Stimulated activated CD8-positive, alpha-beta memory T cell treated with anti-CD3 and anti-CD28 coated beads, Interleukin-12 subunit alpha, Interleukin-12 subunit beta, amount 100 ng/mL, for 4 hours (primary cell): ENCODE measurements at places on chromosomes 1 and 21.

DNA sequence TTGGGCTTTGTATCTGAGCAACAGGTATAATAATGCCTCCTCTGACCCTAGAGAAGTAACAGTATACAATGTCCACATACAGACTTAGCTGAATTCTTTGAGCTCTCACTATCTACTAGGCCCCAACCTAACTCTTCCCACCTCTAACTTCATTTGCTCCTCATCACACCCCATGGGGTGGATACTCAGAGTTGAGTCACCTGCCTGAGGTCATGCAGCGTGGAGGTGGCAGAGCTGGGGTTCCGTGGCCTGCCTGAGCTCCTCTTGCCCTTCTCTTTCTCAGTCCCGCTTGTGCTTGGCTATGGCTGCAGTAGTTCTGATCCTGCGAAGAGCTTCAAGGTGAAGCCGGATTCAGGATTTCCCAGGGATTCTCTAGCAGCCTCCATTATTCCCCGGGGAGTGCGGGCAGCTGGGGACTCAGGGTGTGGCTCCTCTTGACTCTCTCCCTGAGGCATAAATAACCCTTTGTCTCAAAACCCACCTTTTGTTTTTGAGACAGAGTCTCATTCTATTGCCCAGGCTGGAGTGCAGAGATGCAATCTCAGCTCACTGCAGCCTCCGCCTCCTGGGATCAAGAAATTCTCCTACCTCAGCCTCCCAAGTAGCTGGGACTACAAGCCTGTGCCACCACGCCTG, 29.9 kb upstream of the ACTL8 start:
- no peak for DNase-seq

DNA sequence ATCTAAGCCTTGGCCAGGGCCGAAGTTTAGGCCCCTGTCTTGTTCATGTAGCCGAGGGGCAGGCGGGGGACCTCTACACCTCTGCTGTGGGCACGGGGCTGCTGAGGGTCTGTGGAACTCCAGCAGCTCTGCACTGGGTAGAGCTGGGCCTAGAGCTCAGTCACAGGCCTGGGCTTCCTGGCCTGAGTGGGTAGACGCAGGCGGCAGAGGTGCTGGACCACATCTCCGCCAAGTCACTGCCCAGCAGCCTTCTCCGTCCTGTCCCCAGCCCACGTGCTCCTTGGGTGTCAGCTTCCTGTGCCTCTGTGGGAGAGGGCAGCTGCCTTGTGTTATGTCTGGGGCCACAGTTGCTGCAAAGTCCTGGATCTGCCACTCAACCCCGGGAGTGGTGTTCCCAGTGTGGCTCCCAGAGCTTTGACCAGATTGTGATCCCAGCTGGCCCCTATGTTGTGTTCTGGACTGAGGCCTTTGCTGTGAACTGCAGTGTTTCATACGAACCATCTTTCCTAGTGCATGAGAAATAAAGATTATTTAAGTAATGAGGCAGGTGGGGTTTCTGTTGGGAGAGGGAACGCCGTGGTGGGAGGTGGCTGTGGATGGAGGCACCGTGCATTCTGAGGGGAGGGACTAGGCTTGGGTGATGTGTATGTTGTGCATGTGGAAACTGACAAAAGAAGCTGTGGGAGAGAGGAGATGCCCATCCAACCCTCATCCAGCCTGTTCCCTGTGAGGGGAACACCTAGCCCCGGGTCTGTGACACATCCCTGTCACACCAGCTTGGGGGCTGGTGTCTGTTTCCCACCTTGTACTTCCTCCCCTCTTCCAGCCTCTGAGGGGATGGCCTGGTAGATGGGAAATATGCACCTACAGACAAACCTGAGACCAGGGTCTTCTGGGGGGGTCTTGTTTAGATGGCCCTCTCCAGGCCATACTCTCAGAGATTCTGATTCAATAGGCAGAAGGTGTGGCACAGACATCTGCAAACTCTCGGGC, 12.2 kb downstream of the AMPD2 start:
- DNase-seq = no peak

DNA sequence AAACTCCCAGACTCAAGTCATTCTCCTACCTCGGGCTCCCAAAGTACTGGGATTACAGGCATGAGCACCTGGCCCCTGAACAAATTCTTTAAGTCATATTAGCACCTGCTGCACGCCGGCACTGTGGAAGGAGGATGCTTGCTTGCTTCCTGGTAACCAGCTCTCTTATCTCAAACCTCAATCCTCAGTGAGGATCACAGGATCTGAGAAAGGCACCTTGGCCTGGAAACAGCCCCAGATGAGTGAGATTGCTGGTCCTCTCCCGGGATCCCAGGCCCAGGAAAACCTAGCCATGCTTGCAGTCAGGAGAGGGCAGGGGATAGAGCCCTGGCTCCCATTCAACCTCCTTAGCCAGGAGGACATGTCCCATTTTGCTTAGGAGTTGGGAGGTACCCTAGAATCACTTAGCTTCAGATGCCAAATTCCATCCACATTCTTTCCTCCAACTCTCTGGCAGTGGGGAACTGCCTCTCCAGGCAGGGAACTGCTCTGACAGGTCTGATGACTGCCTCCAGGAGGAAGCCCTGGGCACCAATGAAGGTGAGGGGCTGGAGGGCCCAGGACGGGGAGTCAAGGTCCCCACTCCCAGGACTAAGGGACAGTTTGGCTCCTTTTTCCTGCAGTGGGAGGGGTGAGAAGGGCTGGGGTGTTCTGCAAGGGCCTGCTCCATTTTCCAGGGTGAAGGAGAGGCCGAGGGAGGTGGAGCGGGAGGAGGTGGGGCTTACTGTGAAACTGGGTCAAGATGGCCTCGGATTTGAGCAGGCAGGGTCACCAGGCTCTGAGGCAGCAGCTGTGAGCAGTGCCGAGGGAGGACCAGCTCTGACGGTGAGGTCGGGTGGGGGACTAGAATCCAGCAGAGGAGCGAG, 9.5 kb downstream of the GPR37L1 start:
- no peak for DNase-seq

- no peak for DNase-seq
Observed at GRCh38 chr1:27076803-27077202, 64.2 kb upstream of the TENT5B start.

GRCh38 chr1:26581287-26581651, 51.7 kb downstream of the RPS6KA1 start:
- no peak for DNase-seq

DNA sequence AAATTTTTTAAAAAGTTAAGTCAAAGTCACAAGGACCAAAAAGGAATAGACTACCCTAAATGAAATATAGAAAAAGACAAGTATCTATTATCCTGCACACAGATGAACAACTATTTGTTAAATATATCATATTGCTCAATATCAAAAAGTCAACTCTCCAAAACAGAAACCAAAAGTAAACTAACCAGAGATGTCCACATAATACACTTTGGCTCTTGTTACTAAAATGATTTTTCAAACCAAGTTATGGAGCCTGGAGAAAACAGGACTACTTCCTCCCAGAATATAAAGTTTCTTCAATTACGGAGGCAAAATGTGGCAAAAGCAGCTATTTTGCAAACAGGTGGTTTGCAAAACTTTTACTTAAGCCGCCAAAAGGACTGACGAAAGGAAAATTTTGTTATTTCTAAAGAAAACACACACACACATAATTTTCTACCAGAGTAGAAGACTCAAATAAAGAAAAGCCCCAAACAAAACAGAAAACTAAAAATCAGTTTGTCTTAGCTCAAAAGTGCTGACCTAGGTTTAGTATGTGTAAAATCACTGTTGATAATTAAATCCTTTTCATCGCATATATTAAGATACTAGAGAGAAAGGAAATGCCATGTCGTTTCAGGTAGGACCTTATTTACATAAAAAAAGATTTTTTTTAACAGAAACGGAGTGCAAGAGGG, 1.1 kb downstream of the DPYD start:
- no peak for DNase-seq

DNA sequence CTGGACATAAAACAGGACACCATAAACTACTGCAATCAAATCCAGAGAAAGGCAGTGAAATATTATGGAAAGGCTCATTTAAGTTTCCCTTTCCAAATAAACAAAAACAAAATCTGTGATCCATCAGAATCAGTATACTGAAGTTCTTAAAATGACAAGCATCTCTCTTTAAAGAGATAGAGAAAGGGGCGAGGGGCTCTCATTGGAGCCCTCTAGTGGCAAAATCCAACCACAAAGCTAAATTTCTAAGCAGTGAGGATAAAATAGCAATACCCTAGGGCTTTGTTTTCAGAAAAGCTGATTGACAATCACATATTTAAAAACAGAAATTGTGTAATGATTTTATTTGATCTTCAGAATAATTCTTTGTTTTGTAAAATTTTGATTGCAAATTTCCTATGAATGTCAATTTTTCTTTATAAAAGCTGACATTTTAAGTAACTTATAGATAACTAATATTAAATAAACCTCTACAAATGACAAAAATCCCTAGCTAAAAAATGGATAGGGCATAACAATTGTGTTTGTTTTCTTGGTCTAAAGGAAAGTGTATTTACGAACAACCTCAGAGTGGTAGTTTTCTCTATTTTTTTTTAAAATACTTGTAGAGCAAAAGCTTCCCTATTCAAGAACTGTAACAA, 138.2 kb downstream of the COL24A1 start:
- DNase-seq = no peak

DNA sequence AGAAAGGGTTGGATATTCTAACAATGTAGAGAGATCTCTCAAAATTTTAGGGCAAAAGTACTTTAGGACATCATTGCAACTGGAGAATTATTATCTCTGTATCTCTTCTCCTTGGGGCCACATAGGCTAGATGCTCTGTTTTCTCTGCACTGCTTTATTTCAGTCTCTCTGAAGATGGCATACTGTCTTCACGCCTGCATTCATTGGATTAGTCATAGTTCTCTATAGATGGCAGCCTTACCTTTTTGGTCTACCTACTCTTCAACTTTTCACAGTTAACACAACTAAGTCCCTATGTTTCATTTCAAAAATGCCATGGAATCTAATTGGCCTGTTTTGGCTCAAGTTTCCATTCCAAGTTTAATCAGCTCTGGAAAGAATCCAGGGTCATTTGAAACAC, 1623.3 kb upstream of the B3GALT2 start:
- DNase-seq = no peak
